ENCODE measurements at places on chromosomes 2 and 18.

DNA sequence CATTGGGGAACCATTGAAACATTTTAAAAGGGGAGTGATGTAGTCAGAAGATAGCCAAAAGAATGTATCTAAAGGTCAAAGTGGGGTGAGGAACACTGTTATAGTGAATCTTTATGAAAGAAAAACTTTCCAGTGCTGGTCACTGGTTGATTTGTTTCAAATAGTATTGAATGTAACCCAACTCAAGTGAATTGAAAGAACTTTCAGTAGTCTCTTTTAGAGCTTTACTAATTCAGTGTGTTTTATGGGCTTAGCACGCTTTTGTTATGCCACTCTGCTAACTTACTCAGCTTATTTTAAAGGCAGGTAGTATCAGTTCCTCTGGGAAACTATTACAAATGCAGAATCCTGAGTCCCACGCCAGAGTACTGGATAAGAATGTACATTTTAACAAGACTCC, 57.3 kb downstream of the GTF2A1L start:
- no peak for DNase-seq

DNA sequence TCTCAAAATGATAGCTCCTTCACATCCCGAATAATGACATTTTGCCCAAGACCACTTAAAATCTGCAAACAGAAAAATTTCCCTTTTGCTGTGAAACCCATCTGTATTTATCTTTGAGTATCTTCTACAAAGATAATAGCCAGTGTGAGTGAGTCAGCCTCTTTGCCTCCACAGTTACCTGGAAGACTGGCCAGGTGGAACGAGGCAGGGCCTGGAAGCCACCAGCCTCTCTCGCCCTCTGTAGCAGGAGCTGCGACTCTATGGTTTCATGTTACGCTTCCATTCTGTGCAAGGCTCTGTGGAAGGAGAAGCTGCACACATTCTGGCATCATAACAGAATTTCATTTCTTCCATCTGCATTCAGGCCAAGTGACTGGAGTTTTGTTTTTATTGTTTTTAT, 9.5 kb downstream of the ELP2 start:
- peak; percentile 58 for DNase-seq

DNA sequence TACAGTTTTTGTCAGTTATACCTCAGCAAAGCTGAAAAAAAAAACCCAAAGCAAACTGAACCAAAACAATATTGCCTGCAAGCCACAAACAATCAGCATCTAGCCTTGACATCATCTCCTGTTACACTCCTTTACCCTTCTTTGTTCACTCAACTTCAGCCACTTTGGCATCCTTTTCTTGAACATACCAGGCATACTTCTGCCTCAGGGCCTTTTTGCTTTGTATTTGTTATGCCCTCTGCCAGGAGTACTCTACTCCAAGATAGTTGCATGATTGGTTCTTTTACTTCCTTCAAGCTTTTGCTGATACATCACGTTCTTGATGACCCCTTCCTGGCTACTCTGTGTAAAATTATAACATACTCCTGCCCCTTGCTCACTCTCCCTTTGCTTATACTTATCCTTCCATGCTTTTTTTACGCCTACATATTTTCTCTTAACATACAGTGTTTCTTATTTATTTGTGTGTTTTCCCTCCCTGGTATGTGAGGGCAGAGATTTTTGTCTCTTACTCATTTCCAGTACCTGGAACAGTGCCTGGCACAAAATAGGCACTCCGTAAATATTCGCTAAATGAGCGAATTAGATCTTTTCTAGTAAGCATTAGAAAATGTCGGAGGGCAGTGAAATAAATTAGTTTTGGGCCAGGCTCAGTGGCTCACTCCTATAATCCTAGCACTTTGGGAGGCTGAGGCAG, 12.7 kb downstream of the ABI2 start:
- DNase-seq = no peak

DNA sequence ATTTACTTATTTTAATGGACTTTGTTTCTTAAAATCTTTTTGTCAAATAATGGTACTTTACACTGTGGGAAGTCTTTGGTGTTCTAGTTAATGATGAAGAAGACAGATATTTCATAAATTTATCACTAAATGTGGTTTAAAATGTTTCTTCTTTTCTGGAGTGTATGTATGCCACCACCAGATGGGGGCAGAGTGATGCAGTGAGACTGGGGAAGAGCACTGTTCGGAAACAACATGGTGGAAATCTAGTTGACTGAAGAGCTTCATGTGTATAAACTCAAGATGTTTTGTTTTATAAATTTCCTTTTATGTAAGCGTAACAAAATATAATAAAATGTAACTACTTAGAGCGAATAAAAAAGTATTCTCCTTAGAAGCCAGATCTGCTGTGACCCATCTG, 195.1 kb downstream of the KCNE4 start:
- no peak for DNase-seq

DNA sequence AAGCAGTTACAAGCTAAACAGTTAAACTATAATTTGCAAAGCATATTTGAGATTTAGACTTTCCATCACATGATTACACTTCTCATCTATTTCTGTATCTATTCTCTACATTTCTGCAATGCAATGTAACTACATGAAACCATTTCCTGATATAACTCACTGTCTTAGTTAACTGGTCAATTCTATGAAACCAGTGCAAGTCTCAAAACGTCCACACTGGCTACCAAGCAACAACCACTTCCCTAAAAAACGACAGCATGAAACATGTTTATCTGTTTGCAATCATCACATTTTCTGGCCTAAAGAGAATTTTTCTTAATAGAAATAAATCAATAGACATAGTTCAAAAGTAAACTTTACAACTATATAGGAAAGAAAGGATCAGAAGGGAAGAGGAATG, 17.4 kb downstream of the FECH start:
- DNase-seq = no peak

- DNase-seq = no peak
Observed at GRCh38 chr2:8337321-8337720, 344.5 kb upstream of the ID2 start.

- DNase-seq = no peak
Observed at GRCh38 chr2:236872015-236872414, 213.7 kb upstream of the COPS8 start.

GRCh38 chr2:102005989-102006885, 14.5 kb downstream of the IL1R2 start:
- peak; percentile 3 for DNase-seq

GRCh38 chr2:140863713-140864112, 1267.1 kb downstream of the LRP1B start:
- DNase-seq = no peak

DNA sequence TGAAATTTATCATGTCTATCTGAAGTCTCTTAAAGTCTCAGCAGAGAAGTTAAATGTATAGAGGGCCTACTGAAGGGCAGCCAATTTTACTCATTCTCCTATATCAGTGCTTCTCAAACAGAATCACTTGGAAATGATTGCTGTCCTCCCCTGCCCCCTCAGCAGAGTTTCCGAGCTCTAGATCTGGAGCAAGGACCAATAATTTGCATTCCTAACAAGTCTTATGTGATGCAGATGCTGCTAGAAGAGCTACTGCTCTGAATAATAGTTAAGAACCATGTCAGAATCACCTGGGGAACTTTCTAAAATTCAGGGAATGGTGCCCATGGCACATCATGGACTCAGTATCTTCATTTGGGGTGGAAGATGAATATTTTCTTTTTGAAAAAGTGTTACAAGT, 105.6 kb upstream of the EPHA4 start:
- no peak for DNase-seq

DNA sequence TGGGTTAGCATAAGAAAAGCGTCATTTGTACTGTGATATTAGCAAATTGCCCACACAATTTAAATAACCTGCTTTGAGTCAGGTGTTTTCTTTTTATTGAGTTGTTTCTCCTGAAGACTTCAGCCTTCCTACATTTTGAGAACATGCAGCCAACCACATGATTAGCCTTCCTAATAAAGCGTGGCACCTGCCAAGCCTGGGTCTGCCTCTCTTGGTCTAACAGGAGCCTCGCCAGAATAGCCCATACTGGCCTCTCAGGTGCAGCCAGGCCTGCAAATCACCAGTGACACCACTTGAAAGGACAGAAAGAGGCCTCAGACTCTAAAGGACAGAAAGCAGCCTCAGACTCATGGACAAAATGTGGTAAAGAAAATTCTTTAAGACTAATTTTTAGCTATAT, 653.8 kb downstream of the BCL11A start:
- DNase-seq = no peak

- no peak for DNase-seq
Observed at GRCh38 chr2:64371727-64372126, 82.2 kb upstream of the LGALSL start.

DNA sequence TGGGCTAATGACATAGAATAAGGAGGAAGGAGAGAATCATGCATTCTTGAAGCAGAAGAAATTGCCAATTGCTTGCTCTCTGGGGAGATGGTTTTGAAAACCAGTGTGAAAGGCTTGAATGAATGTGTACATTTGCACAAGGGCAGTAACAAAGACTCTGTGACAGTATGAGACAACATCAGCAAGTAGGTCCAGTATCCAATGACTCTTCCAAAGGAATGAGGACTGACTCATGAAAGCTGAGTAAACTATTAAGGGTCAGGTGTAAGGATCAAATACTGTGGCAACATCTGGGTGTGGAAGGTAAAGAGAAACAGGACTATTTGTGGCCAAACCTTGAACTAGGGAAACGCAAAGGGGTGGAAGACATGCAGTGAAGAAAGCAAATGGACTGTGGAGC, 886.0 kb upstream of the CHAC2 start:
- DNase-seq = no peak

GRCh38 chr18:22169011-22169888, at the start of gene GATA6:
Gene GATA6, plus strand, starts transcription at chr18:22169589. Its CDS starts 1,556 bp downstream, at chr18:22171145.
- DNase-seq = no peak

DNA sequence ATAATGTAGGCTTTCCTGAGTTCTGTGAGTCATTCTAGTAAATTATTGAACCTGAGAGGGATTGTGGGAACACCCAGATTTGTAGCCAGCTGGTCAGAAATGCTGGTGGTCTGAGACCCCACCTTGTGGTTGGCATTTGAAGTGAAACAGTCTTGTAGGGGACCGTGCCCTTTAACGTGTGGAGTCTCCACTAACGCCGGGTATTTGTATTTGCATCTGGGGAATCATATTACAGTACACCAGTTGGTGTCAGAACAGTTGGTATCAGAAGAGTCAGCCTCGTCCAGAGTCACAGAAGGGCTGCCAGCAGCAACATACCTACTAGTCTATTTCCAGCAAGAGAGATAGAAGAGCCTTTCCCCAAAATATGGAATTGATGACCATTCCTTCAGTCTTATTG, 38.3 kb upstream of the PTPN4 start:
- no peak for DNase-seq

GRCh38 chr2:157838442-157839161, 37.5 kb downstream of the ACVR1 start:
- peak; percentile 38 for DNase-seq

DNA sequence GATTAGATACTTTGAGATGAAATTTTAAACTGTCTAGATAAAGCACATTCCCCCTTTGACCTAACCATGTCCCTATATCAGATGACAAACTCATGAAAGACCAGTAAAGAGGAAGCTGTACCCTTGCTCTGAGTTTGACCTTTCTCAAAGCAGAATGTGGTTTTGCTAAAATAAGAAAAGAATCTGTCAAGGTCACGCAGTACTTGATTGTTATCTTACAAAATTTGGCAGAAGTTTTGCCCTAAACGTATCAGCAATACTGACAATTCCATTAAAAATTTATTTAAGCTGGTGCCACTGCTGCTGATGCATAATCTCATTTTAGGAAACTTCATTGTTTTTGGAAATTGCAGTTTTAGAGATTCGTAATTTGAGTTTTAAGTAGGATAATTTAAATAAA, 31.2 kb upstream of the GALM start:
- DNase-seq = no peak

DNA sequence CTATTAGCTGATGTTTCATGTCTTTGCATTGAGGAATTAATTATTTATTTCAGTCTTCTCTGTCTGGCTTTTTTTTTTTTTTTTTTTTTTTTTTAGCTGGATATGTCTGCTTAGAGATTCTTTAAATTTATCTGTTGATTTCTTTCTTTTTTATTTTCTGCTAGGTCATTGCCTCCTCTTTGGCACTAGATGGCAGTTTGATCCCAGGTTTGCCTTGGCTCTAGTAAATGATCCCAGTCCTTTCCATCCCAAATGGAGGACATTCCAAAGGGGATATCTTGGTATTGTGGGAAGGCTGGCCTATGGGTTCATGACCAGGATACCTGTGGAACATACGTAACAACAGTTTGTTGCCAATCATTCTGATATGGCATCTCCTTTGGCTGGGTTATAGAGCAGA, 339.5 kb upstream of the GCFC2 start:
- no peak for DNase-seq

- DNase-seq = no peak
Observed at GRCh38 chr18:48544116-48544515, 5.3 kb downstream of the CTIF start.

DNA sequence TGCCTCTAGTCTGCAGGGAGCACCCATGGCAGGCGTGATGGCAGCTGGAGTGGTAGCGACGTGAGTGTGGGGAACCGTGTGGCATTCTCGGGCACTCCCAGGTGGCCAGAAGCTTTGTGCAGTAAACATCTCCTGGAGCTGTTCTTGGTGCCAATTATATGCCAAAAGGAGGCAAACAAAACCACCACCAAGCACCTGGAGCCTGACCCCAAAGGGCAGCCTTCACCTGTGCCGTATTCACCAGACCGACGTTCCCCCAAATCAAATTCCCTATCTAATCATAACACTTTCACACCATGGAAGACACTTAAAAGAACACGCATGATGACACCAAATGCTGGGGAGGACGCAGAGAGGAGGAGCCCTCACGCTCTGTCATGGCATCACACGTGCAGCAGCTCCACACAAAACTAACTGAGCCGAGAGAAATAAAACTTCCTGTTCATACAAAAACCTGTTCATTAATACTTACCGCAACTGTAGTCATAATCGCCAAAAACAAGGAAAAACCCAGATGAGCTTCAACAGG, 123.6 kb downstream of the EIPR1 start:
- DNase-seq = no peak

DNA sequence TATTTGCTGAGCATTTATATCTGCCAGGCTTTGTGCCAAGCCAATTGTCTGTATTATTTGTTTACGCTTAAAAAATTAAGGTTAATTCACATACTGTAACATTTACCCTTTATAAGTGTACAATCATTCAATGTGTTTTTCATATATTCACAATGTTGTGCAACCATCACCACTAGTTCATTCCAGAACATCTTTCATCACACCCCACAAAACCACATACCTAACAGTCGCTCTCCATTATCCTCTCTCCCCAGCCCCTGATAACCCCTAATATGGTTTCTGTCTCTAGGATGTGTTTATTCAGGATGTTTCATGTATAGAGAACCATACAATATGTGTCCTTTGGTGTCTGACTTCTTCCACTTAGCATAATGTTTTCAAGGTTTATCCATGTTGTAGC, 234.1 kb downstream of the INSIG2 start:
- no peak for DNase-seq

DNA sequence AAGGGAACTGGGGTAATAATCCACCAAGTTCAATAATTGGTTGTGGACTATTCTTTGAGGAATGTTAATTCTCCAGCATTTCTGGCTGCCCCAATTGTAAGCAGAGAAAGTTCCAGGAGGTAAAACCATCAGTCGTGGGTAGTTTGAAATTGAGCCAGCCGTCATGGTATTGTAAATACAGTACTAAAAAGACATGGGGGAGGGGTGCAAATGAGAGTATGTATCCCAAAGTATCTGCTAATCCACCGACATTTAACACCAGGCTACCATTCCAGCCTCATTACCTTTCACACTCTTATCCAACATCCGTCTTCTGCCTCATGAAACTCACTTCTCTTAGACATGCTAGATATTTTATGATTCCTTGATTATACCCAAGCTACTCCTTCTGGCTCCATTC, 507.9 kb downstream of the ERBB4 start:
- no peak for DNase-seq

- DNase-seq = no peak
Observed at GRCh38 chr18:75090336-75090735, 118.6 kb downstream of the PTGR3 start.

Measured in NCI-H510A (cell line).